ENCODE measurements at places on chromosomes 11 and 22.

DNA sequence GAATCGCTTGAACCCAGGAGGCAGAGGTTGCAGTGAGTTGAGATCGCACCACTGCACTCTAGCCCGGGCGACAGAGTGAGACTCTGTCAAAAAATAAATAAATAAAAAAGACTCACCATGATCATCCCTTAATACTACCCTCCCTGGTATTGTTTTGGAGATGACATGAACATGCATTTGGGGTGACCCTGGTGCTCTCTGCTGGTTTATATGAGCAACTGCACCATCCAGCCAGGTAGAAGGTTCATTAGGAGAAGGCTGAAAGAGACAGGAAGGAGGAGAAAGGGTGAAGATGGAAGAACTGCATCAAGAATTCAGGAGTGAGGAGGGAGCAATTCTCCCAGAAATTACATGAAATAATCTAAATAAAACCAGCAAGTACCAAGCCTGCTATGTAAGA, 37.8 kb downstream of the SLC5A1 start:
- no peak for DNase-seq

- DNase-seq: no peak
These were observed 31.6 kb upstream of the PRDM10 start for GRCh38 chr11:130034236-130034635.

DNA sequence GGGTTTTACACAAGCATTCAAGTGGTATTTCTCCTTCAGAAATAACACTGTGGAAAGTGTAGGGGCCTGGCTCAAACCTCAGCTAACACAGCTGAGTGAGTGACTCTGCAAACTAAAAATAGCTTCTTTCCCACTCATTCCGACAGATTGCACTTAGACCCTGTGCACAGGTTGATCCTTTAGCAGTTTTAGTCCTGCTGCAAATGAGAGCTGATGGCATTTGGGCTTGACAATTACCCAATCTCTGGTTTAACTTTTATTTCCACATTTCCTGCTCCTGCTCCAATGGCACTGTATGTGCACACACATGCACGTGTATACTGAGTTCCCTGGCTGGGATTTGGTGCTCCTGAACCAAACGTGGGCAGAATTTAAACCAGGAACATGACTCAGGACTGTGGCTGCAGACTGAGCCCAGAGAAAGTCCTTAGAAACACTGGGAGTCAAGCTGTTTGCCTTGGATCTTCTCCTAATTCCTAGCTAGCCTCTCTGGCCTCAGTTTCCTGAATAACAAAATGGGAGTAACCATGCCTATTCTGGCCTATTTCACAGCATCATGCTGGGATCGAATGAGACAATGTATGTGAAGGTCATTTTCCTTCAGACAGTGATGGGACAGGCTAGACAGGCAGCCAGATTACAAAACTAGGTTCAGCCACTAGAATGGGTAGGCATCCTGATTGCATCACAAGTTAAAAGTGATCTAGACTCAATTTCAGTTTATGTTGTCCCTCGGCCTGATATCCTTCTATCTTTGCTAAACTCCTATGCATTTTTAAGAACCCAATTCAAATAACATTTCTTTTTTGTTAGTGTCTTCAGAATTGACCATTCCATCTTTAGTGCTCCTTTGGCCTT, 58.2 kb downstream of the SERGEF start:
- DNase-seq: no peak

GRCh38 chr11:8296872-8297271, 33.2 kb upstream of the LMO1 start:
- DNase-seq: no peak

DNA sequence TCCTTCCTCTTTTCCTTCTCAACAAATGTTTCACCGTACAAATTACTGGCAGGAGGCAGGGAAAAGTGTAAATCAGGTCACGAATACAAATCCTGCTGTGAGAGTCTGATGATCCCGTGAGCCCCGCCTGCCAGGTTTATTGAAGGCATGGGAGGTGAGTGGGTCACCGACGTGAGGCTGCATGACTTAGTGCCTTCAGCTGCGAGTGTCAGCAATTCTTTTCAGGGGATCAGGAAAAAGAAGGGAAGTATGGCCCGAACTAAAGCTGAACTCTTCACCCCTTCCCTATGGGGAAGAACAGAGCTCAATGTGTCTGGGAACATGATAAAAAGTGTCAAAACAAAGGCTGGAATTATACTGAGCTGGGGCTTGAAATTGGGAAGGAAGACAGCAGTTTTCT, 166.2 kb downstream of the OPCML start:
- DNase-seq: no peak

GRCh38 chr11:65932558-65932919, 12.7 kb upstream of the TSGA10IP start:
- DNase-seq: no peak

DNA sequence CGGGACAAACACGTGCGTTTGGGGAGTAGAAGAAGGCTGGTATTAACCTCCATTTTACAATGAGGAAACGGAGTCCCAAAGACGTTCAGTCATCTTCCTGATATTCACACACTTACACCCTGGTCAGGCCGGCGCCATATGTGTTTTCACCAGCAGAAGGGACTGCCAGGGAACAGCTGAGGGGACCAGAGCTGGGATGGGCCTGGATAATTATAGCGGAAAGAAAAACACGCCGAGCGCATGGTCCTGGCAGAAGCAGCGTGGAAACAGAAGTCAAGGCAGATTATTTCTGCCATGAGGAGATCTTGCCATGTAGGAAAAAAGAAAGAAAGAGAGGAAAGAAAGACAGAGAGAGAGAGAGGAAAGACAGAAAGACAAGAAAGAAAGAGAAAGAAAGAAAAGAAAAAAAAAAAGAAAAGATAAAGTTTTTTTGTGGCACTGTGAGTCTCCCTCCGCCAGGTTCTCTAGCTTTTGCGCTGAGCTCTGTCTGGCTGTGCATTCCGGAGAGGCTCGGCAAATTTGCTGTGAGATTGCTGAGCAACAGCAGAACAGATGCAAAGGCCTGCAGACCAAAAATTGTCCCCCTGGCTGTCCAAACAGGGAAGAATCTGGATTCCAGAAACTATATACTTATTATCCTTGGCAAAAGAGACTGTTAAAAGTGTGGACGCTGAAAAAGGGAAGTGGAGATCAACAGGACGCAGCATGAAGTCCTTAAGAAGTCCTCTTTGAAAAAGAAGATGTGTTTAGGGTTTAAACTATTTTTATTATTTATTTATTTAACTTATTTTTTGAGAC, 1.3 kb upstream of the UCP2 start:
- DNase-seq: peak; percentile 78

- no peak for DNase-seq
These were observed 494.6 kb downstream of the MIAT start for GRCh38 chr22:27152033-27152432.

- DNase-seq: no peak
These were observed 32.9 kb downstream of the IFT27 start for GRCh38 chr22:36743011-36743410.

- no peak for DNase-seq
These were observed 743.5 kb downstream of the BRD1 start for GRCh38 chr22:49084206-49084605.

DNA sequence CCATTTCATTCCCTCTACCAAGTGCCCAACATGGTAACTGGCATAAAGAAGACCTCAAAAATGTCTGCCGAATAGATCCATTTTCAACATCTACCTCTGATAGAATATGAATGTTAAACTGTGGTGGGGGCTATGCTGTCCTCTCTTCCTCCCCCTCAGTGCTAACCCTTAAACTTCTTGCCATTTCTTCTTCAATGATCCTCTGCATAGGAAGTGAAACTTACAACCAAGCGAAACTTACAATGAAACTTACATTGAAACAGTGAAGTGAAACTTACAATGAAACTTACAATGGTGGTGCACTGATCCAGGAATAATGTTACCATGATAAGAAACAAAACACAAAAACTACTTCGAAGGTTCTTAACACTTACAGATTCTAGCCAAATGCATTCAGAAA, 4.7 kb downstream of the RTCB start:
- no peak for DNase-seq

GRCh38 chr22:20240447-20240764, 27.7 kb downstream of the RTN4R start:
- DNase-seq: peak; percentile 78

DNA sequence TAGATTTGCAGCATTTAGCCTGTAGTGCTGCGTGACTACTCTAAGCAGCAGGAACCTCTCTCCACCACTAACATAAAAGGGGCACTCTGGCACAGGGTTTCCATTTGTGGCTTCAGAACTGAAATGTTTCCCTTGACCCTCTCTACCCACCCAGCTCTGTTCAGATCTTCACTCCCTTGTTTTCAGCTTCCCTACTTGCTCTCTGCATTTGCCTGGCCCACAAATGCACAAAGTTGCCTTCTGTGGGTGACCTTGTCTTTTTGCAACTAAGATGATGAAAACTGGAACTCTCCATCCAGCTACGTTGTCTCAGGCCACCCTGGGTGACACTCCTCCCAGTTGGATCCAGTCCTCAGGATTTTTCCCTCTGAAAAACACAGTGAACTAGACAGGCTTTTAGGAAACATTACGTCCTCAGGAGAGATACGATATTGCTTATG, 19.8 kb upstream of the PSMA1 start:
- DNase-seq: no peak

DNA sequence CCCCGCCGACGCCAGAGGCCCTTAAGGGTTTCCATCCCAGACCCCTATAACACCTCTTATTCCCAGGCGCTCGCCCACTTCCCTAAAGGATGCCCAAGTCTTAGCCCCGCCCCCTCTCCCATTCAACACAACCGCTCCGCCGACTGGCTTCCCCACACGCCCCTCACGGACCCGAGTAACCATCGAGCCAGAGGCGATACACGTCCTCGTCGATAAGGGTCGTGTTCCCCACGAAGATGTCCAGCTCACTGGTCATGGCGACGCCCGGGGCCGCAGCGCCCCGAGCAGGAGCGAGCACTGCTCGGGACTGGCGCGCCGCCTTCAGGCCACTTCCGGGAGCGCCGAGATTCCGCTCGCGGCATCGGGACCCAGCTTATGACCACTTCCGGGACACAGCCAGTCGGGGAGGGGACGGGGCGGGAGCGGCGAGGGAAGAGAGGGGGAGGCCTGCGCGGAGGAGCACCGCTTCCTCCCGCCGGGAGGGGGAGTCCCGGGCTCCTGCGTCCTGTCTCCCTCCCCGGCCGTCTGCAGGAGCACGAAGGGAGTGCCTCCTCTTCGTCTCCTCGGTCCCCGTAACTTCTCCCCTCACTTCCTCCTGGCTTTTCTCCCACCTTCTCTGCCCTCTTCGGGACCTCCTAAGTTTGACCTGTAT, at the start of gene FIBP:
Gene FIBP, minus strand, starts transcription at position 309 of the 652 bp plus-strand sequence. Its CDS starts 53 bp downstream, at position 256.
- DNase-seq: peak; percentile 80

GRCh38 chr11:639332-639955, 2.4 kb downstream of the DRD4 start:
- no peak for DNase-seq

DNA sequence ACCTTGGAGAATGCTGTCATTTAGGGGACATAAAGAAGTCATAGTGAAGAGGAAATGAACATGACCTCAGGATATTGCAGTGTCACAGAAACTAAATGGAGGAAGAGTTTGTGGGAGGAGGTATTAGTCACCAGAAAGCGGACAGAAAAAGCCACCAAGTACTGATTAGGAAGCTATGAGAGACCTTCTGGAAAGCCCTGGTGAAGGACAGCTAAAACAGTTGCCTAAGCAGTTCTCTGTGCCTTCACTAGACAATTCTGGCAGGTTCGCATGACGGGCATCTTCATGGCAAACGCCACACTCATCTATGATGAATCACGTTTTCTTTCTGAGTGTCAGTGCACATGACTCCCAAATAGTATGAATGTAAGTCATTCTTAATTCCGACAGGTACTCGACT, 325.8 kb downstream of the C11orf87 start:
- DNase-seq: no peak

- DNase-seq: no peak
These were observed 851.1 kb upstream of the RAG2 start for GRCh38 chr11:37449146-37449545.

DNA sequence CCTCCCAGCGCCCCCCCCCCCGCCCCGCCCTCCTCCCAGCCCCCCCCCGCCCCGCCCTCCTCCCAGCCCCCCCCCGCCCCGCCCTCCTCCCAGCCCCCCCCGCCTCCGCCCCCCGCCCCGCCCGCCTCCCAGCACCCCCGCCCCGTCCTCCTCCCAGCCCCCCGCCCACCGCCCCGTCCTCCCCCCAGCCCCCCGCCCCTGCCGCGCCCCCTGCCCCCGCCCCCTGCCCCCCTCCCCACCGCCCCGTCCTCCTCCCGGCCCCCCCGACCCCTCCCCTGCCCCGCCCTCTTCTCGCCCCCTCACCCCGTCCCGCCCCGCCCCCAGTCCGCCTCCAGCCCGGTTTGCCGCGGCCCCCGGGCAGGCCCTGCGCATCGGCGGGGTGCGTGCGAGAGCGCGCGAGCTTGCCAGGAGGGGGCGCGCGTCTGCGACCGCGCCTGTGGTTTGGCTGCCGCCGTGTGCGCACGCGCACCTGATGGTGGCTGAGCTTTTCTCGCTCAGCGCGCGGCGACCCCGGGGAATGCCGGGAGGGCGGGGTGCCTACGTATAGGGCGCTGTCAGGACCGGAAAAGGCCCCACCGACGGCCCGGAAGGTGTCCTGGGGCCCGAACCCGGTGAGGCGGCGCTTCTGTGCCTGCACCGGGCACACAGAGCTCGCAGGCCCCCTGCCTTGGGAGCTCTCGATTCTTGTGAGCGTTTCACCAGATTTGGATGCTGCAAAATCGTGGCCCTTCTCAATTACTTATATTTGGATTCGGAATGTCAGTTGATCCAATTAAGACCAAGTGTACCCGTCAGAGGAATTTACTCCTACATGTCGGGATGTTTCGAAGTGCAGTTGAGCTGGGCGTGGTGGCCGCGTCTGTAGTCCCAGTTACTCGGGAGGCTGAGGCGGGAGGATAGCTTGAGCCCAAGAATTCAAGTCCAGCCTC, 501 bp upstream of the TTLL12 start:
- peak; percentile 72 for DNase-seq

DNA sequence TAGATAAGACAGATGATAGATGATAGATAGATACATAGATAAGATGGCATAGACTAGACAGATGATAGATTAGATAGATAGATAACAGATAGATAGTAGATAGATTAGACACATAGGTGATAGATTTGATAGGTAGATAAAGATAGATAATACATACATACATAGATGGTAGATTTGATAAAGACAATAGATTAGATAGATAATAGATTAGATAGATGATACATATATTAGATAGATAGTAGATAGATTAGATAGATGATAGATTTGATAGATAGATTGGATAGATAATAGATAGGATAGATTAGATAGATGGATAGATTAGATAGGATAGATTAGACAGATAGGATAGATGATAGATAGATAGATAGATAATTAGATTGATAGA, 327.6 kb downstream of the BRD1 start:
- no peak for DNase-seq

GRCh38 chr11:11520231-11521015, 101.4 kb downstream of the GALNT18 start:
- no peak for DNase-seq

DNA sequence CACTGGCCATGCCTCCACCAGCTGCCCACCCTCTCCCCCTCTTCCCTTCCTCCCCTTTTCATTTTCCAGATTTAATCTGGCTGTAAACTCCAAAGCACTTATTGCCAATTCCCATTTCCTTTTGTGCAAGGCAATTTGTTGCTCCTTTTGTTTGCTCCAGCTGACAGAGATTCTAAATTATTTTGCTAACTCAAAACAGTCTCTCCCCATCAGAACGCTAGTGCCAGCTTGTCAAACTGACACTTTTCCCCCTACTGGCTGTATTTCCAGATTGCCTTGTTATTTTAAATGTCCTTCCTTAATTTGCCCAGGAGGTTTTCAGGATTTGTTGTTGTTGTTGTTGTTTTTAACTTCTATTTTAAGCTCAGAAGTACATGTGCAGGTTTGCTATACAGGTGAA, 57.0 kb upstream of the PAK1 start:
- no peak for DNase-seq

GRCh38 chr11:124745835-124746620, 6.0 kb downstream of the VSIG2 start:
- no peak for DNase-seq

- DNase-seq: no peak
These were observed 26.4 kb downstream of the RSPH14 start for GRCh38 chr22:23115369-23115768.
